ENCODE measurements at places on chromosomes 1 and 21. TPM values are rescaled to one million over a fixed set of nuclear protein-coding genes. Genes with fewer than 3 reads are reported as not detected.

Gene PPM1J
- 6.0 TPM for total RNA-seq

Gene USP16
- 31.8 TPM for total RNA-seq

Gene PIK3C2B
- 3.0 TPM for total RNA-seq

Gene AMY2B
- total RNA-seq, result 2.6 TPM

Gene MANEAL
- total RNA-seq, result 0.39 TPM

Gene CD160
- not detected for total RNA-seq

Gene SPATA17
- 0.78 TPM for total RNA-seq

Gene C1orf141
- total RNA-seq, result not detected

Gene EFNA4
- 10.0 TPM for total RNA-seq

Gene FCGR3A
- not detected for total RNA-seq

Gene CFHR3
- total RNA-seq, result not detected

Gene CENPF
- 53.0 TPM for total RNA-seq

Gene CD5L
- not detected for total RNA-seq

Gene FUCA1
- total RNA-seq, result 11.1 TPM

Gene JAM2
- total RNA-seq, result not detected

Gene HMCN1
- total RNA-seq, result 0.85 TPM

Gene PRR9
- total RNA-seq, result 1.2 TPM

Gene GJA9
- total RNA-seq, result 0.27 TPM

Gene FCER1A
- total RNA-seq, result not detected

Gene B4GALT2
- total RNA-seq, result 99.1 TPM

Gene FCRL2
- total RNA-seq, result not detected

Gene TEDDM1
- total RNA-seq, result not detected

Gene AGMAT
- total RNA-seq, result 1.1 TPM

Gene LRRC71
- not detected for total RNA-seq

Gene SPRR2A
- 3.5 TPM for total RNA-seq

Gene UBE2U
- not detected for total RNA-seq

Gene BATF3
- 0.35 TPM for total RNA-seq

Gene RLF
- 14.0 TPM for total RNA-seq

Gene KRTAP13-2
- not detected for total RNA-seq

Gene ADAMTS1
- 69.7 TPM for total RNA-seq

Gene FCRL5
- total RNA-seq, result not detected

Gene DYNLT5
- not detected for total RNA-seq

Gene FAM177B
- total RNA-seq, result not detected

Gene GPR52
- 0.37 TPM for total RNA-seq
